ENCODE measurements at places on chromosomes 2 and 18.

- no peak for DNase-seq
Measured at GRCh38 chr2:214742119-214742518, 67.4 kb downstream of the BARD1 start.

DNA sequence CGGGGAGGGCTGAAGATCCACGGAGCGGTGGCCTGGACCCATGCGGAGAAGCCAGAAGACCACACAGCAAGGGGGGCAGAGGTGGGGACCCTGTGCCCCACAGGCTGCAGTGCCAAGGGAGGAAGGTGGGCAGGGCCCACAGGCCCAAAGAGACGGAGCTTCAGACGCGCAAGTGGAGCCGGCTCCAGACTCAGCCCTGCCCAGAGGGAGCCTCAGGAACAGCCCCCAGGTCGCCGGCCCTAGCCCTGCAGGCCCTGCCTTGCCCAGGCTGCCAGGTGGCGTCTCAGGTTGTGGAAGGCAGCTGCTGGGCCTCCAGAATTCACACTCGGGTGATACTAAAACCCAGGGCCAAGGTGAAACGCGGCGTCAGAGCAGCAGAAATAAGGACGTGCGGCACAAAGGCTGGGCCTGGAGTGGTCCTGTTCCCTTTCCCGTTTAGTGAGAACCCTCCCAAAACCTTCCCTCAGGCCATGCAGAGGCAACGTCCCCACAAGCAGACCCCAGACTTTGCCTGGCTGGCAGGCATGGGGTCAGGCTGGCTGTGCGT is 36.8 kb downstream of the SLC66A2 start:
- no peak for DNase-seq

DNA sequence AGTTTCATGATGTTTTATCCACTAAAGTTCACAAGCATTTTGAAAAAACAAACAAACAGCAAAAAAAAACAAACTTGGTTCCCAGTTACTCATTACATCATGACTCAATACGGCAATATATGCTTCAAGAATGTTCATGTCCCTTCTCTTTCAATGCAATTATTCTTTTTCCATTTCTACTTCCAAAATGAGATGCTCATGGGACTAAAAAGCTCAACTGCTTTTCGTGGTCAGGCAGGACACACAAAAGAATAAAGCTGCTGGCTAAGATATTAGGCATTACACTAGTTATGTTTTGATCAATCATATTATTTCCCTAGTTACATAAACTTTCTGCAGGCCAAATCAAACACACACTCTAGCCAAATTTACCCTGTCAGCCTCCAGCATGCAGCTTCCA is 301.3 kb downstream of the EPHA4 start:
- DNase-seq: no peak

GRCh38 chr18:28399781-28400362 is 222.9 kb upstream of the CDH2 start:
- DNase-seq: no peak

- no peak for DNase-seq
Measured at GRCh38 chr2:240320204-240320993, 115.1 kb upstream of the GPC1 start.

DNA sequence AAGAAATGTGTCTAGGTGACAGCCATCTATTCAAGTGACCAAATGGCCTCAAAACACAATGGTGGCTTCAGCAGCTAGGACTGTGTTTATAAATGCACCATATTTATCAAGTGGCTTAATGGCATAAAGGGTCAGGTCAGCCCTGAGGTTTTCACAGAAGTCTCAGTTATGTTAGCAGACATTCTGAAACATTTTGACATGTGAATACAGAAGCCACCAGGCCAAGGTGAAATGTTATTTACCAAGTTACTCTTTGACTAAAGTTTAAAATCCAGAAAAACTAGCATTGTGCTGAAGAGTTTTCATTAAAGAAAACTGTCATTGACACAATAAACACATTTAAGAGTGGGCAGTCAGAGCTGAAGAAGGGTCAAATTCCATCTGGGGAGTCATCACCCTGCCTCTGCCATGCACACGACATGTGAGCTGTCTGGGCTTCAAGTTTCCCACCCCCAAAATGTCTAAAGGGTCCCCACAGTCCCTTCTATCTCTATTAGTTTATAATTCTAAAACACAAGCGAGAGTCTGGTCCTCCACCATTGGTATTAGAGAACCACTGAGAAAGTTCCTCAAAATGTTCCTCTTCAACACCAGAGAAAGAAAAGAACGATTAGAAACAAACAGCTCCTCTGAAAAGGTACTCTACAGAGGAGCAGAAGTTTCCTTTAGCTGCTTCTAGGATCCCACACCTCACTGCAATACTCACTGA is 77.5 kb upstream of the FZD5 start:
- no peak for DNase-seq

DNA sequence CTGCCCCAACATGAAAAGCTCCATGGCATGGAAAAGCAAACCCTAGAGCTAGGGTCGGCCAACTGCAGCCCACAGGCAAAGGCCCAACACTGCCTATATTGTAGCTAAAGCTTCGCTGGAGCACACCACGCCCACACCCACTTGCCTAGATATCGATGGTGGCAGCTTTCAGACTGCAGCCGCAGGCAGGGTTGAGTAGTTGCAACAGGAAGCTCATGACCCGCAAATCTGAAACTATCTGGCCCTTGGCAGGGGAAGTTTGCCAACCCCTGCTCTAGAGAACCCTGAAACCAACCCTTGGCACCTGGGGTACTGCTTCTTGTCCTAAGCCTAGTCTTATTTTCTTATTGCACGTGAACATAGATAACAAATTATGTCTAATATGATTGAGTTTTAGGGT is 250.0 kb downstream of the SOX11 start:
- DNase-seq: no peak

DNA sequence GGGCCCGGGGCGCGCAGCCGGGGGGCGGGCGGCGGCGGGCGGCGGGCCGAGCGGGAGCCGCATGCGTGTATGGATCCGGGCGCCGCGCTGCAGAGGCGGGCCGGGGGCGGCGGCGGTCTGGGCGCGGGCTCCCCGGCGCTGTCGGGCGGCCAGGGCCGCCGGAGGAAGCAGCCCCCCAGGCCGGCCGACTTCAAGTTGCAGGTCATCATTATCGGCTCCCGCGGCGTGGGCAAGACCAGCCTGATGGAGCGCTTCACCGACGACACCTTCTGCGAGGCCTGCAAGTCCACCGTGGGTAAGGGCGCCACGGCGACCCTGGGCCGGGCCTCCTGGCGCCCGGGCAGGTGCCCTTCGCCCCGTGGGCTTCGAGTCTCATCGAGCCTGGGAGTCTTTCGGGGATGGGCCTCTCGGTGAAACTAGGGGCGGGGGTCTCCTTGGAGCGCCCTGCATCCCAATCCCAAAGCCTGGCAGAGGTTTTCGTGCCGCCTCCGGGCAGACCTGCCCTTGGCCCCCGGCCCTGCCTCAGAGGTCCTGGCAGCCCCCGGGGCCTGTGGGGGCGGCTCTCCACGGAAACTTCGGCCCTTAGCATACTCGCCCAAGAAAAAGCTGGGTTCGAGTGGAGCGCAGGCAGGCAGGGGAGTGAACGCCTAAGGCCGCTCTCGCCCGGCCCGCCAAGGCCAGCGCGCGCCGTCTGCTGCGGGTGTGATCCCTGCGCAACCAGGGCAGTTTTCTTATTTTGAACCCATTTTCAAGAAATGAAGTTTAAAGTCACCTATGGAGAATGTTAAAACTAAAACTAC is 622 bp downstream of the RAB12 start:
- DNase-seq: peak; percentile 21

DNA sequence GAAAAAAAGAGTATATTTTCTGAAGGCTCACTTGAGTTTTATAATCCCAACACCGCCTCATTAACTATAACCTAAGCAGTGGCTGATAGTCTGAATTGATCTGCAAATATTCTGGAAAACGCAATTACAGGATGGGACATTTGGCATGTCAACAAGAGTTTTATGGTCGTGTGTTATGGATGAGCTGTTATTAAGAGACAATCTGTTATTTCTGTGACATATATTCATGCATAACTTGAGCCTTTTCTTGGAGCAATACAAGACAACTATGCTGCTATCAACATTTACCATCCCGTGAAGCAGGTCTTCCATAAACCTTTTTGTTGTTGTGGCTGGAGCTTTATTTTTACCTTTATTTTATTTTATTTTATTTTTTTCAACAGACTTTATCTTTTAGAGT is 164.4 kb downstream of the SCG2 start:
- DNase-seq: no peak

- no peak for DNase-seq
Measured at GRCh38 chr2:238080518-238080917, 19.6 kb upstream of the ESPNL start.

- no peak for DNase-seq
Measured at GRCh38 chr2:85666435-85667316, 1.3 kb downstream of the SFTPB start.

- no peak for DNase-seq
Measured at GRCh38 chr2:127401757-127402695, 14.3 kb upstream of the MAP3K2 start.

DNA sequence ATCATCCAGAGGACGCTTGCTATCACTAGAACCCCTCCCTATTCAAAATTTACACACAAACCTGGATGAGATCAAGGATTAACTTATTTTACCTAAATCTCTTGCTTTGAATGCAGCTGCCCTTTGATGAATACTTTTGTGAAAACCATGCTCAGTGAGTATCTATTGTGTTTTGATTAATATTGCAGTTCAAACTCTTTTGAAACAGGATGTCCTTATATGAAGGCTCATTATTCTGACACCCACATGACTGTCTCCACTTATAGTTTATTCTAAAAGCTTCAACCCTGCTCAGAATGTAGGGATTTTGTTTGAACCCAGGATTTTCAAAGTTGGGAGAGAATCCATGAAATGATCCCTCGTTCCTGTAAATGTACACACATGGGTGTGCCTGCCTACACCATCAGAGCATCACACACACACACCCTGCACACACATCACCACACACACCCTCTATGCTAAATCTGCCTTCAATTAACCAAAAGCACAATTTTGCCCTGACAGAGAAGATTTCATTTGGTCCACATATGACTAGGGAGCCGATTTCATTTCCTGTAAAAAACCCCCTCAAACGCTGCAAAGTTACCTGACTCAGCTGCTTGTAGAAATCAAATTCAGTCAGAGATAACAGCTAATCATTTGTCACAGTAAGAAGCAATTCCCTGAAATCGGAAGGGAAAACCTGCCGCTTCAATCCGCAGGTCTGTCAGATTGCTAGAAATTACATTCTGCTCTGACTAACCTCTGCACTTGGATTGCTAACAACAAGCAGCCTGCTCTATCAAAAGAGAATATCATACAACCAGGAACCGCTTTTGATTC is 65.2 kb downstream of the ZEB2 start:
- DNase-seq: no peak

GRCh38 chr2:160252900-160253299 is 52.8 kb upstream of the ITGB6 start:
- DNase-seq: no peak

- no peak for DNase-seq
Measured at GRCh38 chr2:172599947-172600346, 44.1 kb downstream of the PDK1 start.

DNA sequence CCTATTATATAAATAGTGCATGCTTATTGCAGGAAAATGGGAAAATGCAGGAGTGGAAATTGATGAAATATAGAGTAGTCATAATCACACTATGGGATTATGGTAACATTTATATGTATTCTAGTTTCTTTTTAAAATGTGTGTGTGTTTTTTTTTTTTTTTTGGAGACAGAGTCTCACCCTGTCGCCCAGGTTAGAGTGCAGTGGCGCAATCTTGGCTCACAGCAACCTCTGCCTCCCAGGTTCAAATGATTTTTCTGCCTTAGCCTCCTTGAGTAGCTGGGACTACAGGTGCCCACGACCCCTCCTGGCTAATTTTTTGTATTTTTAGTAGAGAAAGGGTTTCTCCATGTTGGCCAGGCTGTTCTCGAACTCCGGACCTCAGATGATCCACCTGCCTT is 47.0 kb downstream of the BIRC6 start:
- no peak for DNase-seq

GRCh38 chr2:1569879-1570450 is 156.7 kb downstream of the TPO start:
- DNase-seq: no peak

DNA sequence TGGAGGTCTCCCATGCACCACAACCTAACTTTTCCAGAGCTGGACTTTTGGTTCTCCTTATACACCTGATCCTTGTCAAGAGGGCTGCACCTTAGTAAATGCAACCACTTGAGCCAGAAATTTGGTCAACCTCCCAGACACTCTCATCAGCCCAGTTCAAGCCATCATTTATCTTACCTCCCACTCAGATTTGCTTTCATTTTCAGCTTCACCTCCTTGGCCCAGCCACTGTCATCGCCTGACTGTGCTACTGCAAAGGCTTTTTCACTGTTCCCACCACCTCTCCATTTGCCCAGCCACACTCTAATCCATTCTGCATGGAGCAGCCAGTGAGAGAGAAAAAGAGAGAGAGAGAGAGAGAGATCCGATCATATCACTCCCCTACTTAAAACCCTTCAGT is 112.4 kb upstream of the DDX18 start:
- no peak for DNase-seq

- no peak for DNase-seq
Measured at GRCh38 chr2:207159002-207159401, 6.7 kb downstream of the KLF7 start.

DNA sequence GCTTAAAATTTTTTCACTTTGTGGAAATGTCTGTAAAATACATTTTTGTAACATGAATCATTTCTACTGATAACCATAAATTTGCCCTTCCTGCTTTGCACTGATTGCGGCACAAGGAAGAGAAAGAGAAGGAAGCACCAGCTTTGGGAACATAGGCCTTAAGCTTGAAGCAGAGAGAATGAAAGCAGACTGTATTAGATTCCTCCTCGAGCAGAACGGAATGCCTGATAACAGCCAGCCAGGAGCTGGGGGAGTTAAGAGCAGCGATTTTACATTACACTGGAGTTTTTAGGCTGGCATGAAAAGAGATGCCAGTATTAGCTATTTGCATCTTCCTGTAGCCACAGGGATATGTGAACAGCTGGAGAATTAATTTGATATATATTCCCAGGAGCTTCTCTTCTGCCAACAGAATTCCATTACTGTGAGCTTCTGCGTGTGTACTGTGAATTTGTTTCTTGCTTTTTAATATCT is 33.5 kb downstream of the CRIM1 start:
- no peak for DNase-seq

DNA sequence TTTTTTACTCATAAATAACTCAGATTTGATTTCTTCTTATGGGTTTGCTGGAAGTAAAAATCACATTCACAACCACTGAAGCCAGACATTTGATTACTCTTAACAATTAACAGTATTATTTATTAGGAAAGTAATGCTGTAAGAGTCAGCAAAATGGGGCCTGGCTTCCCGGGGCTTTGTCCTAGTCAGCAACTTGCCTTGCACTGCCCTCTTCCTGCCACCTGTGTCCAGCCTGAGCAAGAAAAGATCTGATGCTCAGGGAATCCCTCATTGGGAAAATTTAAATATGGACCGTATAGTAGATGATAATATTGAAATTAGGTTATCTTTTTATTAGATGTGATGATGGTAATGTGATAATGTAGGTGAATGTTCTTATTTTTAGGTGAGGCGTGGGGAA is 30.8 kb upstream of the ACYP2 start:
- DNase-seq: no peak

Measured in NCI-H2171 treated with DMSO at 0.1 percent for 48 hours (cell line).